ENCODE measurements at places on chromosomes 6 and 20. TPM values are rescaled to one million over a fixed set of nuclear protein-coding genes. Genes with fewer than 3 reads are reported as not detected.

DNAH8 gene
- 0.02 TPM for total RNA-seq

PI16 gene
- total RNA-seq, result 0.14 TPM

RBL1 gene
- 38.3 TPM for total RNA-seq

GSTA1 gene
- not detected for total RNA-seq

PACRG gene
- total RNA-seq, result not detected

KCNQ5 gene
- 9.8 TPM for total RNA-seq

CYP24A1 gene
- total RNA-seq, result not detected

PSMB9 gene
- total RNA-seq, result 271 TPM

KHDRBS2 gene
- total RNA-seq, result not detected

LY6G6C gene
- 0.67 TPM for total RNA-seq

- H3K4me3 ChIP-seq, result no peak overlapping the region
- H3K4me1 ChIP-seq, result no peaks in the 10 kb centered on the region
- H3K27ac ChIP-seq, result no peak overlapping the region
These were observed 11.9 kb downstream of the CUL9 start for GRCh38 chr6:43193929-43194328.

GRCh38 chr6:85252552-85252951 is 197.3 kb upstream of the NT5E start:
- no peaks in the 10 kb centered on the region for H3K36me3 ChIP-seq
- H3K4me3 ChIP-seq, result no peak overlapping the region

GRCh38 chr6:82904860-82905259 is 160.8 kb downstream of the UBE3D start:
- H3K4me1 ChIP-seq, result no peaks in the 10 kb centered on the region
- H3K36me3 ChIP-seq, result no peaks in the 10 kb centered on the region
- no peak overlapping the region for H3K27ac ChIP-seq
- H3K4me3 ChIP-seq, result no peak overlapping the region

DNA sequence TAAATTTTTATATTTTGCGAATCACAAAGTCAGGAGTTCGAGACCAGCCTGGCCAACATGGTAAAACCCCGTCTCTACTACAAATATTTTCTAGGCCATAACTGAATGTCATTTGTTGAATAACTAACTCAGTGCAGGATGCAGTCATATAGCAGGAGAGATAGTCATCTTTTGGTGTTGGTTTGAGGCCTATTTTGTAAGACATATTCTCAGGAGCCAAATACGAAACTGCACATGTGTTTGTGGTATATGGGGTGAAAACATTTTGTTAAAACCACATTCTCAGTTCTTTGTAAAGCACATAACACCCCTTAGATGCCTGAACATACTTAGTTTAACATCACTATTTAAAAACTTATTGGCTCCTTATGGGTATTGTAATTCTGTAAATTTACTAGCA is 4.7 kb upstream of the ENPP5 start:
- no peak overlapping the region for H3K27ac ChIP-seq
- peak overlapping the region; percentile 17 for H3K4me3 ChIP-seq
- no peaks in the 10 kb centered on the region for H3K36me3 ChIP-seq
- peaks cover 24% of the 10 kb centered on the region for H3K4me1 ChIP-seq
- peak; percentile 3 for DNase-seq

- H3K27ac ChIP-seq, result no peak overlapping the region
- H3K4me3 ChIP-seq, result peak overlapping the region; percentile 76
- no peaks in the 10 kb centered on the region for H3K27me3 ChIP-seq
- no peak for DNase-seq
- H3K4me1 ChIP-seq, result peaks cover 39% of the 10 kb centered on the region
- peaks cover 3% of the 10 kb centered on the region for H3K36me3 ChIP-seq
These were observed 619 bp upstream of the PDE7B start for GRCh38 chr6:135850882-135851281.

GRCh38 chr6:36805096-36805797 is 34.0 kb downstream of the CPNE5 start:
- H3K4me1 ChIP-seq, result no peaks in the 10 kb centered on the region
- H3K4me3 ChIP-seq, result no peak overlapping the region
- H3K27me3 ChIP-seq, result peaks cover 12% of the 10 kb centered on the region
- no peak for DNase-seq

DNA sequence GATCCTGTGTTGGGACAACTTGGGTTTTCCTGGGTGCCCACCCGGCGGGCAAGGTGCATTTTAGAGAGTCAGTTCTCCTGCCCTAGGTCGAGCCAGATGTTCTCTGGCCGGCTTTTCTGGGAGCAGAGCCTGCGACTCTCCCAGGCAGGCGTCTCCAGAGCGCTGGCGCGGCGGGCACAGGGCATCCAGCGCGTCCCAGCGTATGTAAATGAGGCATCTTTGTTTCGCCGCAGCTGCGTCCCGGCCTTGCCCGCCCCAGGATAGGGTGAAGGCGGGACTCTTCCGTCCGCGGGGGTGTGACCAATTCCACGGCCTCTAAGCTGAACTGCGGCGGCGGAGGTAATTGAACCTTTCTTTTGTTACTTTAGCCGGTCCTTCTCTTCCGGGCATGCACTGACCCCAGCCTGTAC is 9.1 kb downstream of the GRIK2 start:
- no peaks in the 10 kb centered on the region for H3K4me1 ChIP-seq
- H3K4me3 ChIP-seq, result no peak overlapping the region
- no peak for DNase-seq
- H3K27me3 ChIP-seq, result peaks cover 58% of the 10 kb centered on the region
- peaks cover 3% of the 10 kb centered on the region for H3K36me3 ChIP-seq

DNA sequence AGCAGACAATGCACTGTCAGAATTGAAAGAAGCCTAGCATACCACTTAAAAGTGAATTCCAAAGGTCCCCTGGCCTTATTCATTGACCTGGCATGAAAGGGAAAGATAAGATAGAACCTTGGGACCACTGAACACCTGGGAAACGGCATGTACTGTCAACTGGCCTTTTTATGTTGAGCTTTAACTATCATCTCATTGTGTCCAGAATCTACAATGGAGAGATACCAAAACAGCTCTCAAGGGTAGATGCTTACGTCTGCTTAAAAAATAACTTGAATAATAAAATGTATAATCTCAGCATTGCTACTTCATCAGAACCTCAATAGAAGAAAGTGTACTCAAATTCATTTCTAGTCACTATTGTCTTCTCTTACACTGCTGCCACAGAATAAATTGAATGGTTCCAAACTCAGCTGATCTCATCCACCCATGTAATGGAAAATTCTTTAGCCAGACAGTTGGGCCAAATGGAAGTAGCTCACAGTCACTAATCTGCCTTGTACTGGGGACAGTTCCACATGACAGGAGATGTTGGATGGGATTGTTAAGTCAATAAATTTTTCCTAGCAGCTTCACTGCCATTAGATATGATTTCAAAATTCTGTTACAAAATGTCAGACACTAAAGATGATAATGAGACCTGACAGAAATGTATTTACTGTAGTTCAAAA is 93.8 kb downstream of the MLIP start:
- no peak for DNase-seq
- H3K27ac ChIP-seq, result no peak overlapping the region
- no peak overlapping the region for H3K4me3 ChIP-seq

- peaks cover 63% of the 10 kb centered on the region for H3K27me3 ChIP-seq
- H3K4me3 ChIP-seq, result no peak overlapping the region
- peak; percentile 2 for DNase-seq
- no peak overlapping the region for H3K27ac ChIP-seq
- no peaks in the 10 kb centered on the region for H3K36me3 ChIP-seq
These were observed 9.1 kb upstream of the ZNF133 start for GRCh38 chr20:18279242-18279641.

GRCh38 chr20:16761305-16761829 is 13.2 kb downstream of the OTOR start:
- peaks cover 10% of the 10 kb centered on the region for H3K4me1 ChIP-seq
- H3K27me3 ChIP-seq, result peaks cover 22% of the 10 kb centered on the region
- peak; percentile 45 for DNase-seq
- H3K36me3 ChIP-seq, result no peaks in the 10 kb centered on the region
- no peak overlapping the region for H3K4me3 ChIP-seq

DNA sequence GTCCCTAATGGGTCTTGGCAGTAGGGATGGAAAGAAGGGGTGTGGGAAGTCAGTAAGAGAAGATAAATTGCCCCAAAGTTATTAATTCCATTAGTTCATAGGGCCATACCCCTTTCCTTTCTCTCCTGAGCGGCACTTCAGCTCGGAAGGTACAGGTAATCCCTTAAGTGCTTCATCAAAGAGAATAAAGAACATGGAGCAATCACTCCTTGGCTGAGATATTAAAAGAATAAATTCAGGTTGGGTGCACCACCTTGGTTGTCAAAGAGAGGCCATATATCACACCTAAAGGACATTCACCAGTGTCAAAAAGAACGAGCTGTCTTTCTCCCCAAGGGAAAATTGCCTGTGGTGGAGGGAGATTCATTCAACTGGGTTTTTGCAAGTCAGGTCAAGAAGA is 87.5 kb downstream of the EDN3 start:
- H3K4me3 ChIP-seq, result no peak overlapping the region
- H3K4me1 ChIP-seq, result peaks cover 4% of the 10 kb centered on the region
- no peaks in the 10 kb centered on the region for H3K36me3 ChIP-seq
- DNase-seq, result no peak
- peaks cover under 1% of the 10 kb centered on the region for H3K27me3 ChIP-seq

DNA sequence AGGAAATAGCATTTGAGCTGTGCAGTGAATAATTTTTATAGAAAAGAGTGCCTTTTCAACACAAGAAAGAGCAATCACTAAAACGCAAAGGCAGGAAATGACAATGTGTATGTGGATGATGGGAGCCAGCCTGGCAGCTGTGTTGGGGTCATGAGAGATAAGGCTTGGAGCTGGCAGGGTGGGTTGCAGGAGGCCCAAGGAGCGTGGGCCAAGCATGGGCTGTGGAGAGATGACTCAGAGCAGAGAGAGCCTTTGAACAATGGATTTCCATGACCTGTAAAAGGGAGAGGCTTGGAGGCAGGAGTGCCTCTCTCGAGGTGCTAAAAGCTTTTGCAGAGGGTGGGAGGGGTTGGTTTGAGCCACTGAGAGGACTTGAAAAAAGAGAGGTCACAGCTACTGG is 6.6 kb upstream of the TBC1D7 start:
- DNase-seq, result no peak
- H3K27ac ChIP-seq, result no peak overlapping the region
- peaks cover 17% of the 10 kb centered on the region for H3K4me1 ChIP-seq
- H3K27me3 ChIP-seq, result peaks cover 6% of the 10 kb centered on the region

- no peaks in the 10 kb centered on the region for H3K27me3 ChIP-seq
- no peak for DNase-seq
- no peaks in the 10 kb centered on the region for H3K36me3 ChIP-seq
- no peak overlapping the region for H3K4me3 ChIP-seq
- H3K27ac ChIP-seq, result no peak overlapping the region
- no peaks in the 10 kb centered on the region for H3K4me1 ChIP-seq
These were observed 131.7 kb downstream of the LRRC1 start for GRCh38 chr6:53926505-53926904.

- no peaks in the 10 kb centered on the region for H3K27me3 ChIP-seq
- H3K4me1 ChIP-seq, result peaks cover 79% of the 10 kb centered on the region
- peak overlapping the region; percentile 24 for H3K4me3 ChIP-seq
- H3K27ac ChIP-seq, result peak overlapping the region; percentile 43
- no peak for DNase-seq
These were observed 5.1 kb downstream of the UBE2V1 start for GRCh38 chr20:50107796-50108331.

DNA sequence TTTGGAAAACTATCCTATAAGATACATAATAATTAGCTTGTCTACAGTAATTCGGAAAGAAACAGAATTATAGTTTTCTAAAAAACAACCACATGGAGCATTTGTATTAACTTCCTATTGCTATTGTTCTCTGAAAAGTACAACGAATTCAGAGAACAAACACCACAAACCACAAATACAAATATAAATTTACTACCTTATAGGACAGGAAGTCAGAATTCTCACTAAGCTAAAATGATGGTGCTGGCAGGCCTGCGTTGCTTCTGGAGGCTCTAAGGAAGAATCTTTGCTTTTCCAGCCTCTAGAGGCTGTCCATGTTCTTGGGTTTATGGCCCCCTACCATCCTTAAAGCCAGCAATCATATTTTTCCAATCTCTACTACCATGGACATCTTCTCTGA is 173.6 kb upstream of the TCF21 start:
- H3K4me3 ChIP-seq, result no peak overlapping the region
- H3K4me1 ChIP-seq, result no peaks in the 10 kb centered on the region
- DNase-seq, result no peak
- no peaks in the 10 kb centered on the region for H3K36me3 ChIP-seq

DNA sequence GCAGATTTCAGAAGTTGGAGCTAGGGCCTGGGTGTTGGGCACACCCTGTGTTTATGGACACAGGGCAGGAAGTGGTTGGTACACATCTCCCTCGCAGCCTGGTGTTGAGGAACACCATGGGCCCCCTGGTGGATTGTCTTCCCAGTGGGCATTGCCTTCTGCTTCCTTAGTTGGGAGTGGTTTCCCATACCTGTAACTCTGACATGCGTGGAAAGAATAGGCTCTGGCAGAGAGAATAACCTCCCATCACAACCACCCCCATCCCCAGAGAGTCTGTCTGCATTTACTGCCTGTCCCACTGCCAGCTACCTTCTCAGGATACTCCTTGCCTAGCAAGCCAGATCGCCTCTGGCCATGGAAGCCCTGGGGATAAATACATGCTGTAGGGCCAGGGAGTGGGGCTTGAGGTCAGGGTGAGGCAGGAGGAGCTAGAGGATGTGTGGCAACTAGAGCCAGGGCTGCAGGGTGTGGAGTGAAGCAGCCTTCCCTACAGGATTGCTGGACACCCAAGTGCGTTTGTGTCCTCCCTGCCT is 14.7 kb downstream of the LRRC73 start:
- H3K27ac ChIP-seq, result peak overlapping the region; percentile 67
- H3K27me3 ChIP-seq, result no peaks in the 10 kb centered on the region
- no peak overlapping the region for H3K4me3 ChIP-seq
- DNase-seq, result no peak
- peaks cover 27% of the 10 kb centered on the region for H3K4me1 ChIP-seq
- peaks cover 4% of the 10 kb centered on the region for H3K36me3 ChIP-seq

DNA sequence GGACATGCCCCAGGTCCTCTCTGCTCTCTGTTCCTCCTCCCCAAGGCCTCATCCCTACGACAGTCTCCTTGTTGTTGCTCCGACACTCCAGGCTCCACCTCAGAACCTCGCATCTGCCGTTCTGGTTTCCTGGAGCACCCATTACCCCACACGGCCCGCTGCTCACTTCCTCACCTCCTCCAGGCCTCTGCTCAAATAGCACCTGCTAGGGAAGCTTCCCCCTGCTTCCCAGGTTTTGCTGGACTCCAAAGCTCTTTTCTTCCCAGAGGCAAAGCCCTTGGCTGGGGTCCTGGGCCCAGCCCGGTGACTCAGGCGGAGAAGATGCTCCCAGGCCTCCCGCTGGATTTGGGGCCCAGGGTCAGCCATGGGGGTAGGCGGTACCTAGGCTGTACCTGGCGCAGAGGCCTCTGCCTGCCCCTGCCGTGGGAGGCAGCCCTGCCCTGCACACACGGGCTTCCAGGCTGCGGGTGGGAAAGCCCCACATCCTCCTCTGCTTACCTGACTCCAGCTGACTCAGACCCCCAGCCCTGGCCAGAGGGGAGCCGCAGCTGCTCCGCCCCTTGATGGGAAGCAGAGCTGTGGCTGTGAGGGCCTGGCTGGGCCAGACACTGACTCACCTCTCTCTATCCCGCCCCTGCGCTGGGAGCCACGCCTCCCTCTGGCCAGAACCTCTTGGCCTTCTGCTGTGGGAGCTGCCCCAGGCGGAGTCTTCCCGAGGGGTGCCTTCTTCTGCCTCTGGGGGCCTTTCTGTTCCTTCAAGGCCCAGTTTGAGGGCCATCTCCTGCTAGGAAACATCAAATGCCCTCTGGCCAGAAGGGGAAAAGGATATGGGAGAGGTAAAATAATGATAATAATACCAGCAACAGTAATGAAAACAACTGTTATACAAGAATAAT is 130.5 kb downstream of the CEBPB start:
- peaks cover 33% of the 10 kb centered on the region for H3K4me1 ChIP-seq
- DNase-seq, result peak; percentile 67
- peaks cover 29% of the 10 kb centered on the region for H3K27me3 ChIP-seq

GRCh38 chr6:135861189-135861588 is 9.7 kb downstream of the PDE7B start:
- no peak overlapping the region for H3K27ac ChIP-seq
- no peaks in the 10 kb centered on the region for H3K4me1 ChIP-seq
- no peak for DNase-seq
- no peaks in the 10 kb centered on the region for H3K27me3 ChIP-seq

Data from activated T-cell treated with anti-CD3 and anti-CD28 coated beads, Interleukin-2, amount 50 U/mL, for 72 hours (primary cell).